ENCODE measurements at places on chromosomes 1 and 21.

GRCh38 chr21:18460979-18461378 lies 57.4 kb upstream of the TMPRSS15 start:
- DNase-seq = peak; percentile 67

- DNase-seq = no peak
Observed at GRCh38 chr21:36465478-36465877, 14.4 kb downstream of the CLDN14 start.

GRCh38 chr1:209104646-209105045 lies 478.9 kb upstream of the CAMK1G start:
- no peak for DNase-seq

- DNase-seq = no peak
Observed at GRCh38 chr21:41545500-41546359, 37.8 kb upstream of the TMPRSS2 start.

DNA sequence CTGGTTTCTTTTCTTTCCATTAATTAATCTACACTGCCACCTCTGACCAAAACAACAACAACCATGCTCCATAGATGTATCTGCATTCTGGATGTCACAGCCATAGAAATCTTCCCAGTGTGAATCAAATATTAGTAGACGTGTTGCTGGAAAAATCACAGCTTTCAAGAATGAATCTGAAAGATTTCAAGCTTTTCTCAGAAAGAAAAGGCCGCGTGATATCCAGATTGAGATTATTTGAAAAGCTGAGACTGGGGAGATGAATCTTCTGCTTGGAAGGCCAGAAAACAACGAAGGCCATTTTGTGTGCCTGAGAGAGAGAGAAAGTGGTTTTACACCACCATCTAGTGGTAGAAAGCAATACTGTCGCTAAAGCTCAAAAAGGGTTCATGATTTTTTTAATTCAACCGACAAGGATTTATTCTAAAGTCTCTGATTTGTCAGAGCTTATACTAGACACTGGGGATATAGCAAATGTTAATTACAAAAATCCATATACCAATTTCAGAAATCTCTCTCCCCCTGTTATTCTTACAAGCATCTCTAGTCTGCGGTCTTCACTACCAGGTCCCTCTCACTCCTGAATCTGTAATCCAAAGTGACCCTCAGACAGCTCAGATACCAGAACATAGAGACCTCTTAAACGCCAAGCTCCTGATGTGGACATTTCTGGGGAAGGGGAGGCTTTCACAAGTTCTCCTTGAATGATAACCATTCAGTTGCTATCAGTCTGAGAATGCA lies 87.5 kb upstream of the SGIP1 start:
- peak; percentile 22 for DNase-seq

DNA sequence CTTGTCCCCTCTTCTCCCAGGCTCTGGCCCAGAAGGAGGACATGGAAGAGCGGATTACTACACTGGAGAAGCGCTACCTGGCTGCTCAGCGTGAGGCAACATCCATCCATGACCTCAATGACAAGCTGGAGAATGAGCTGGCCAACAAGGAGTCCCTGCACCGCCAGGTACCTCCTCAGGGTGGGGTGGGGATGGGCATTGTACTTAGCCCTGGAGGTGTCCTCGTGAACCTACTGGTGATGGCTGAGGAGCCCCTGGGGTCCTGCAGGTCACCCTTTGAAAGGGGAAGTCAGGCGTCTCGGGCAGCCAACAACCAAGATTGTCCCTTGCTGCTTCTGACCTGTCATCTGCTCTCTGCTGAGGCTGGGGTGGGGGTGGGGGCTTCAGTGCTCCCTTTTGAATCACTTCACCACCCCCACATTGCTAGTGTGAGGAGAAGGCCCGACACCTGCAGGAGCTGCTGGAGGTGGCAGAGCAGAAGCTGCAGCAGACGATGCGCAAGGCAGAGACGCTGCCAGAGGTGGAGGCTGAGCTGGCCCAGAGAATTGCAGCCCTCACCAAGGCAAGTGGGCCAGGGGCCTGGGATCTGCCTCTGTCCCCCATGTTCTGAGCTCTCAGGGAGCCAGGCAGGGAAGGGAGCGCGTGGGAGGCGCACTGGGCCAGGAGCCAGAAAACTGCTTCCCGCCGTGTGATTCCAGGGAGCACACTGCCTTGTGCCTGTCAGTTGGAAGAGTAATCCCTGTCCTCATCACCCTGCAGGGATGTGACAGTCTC lies 19.7 kb downstream of the PPFIA4 start:
- DNase-seq = no peak

- no peak for DNase-seq
Observed at GRCh38 chr1:38919130-38919529, 22.5 kb downstream of the RHBDL2 start.

- no peak for DNase-seq
Observed at GRCh38 chr1:69076631-69077030, 491.1 kb upstream of the LRRC7 start.

GRCh38 chr21:22223385-22223784 lies 1225.2 kb downstream of the NCAM2 start:
- DNase-seq = no peak

GRCh38 chr1:91863498-91863897 lies 22.5 kb downstream of the TGFBR3 start:
- no peak for DNase-seq

GRCh38 chr1:33624991-33625870 lies 152.8 kb downstream of the ZSCAN20 start:
- no peak for DNase-seq

DNA sequence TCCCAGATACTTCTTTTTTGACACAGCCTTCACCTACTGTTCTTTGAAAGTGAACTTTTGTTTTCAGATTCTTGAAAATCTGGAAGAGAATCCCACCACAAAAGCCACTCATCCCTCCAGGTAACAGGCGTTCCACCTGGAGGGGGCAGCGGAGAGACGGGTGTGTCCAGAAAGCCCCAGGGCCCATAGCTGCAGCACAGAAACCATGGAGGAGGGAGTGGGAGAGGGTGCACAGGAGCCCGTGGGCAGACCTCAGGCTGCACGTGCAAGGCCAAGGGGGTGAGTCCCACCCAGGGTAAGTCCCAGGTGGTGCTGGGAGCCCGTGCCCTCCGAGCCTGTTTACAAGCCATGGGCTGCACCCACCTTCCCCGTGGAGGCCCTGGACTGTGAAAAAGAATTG lies 86.5 kb downstream of the PSMG1 start:
- no peak for DNase-seq

DNA sequence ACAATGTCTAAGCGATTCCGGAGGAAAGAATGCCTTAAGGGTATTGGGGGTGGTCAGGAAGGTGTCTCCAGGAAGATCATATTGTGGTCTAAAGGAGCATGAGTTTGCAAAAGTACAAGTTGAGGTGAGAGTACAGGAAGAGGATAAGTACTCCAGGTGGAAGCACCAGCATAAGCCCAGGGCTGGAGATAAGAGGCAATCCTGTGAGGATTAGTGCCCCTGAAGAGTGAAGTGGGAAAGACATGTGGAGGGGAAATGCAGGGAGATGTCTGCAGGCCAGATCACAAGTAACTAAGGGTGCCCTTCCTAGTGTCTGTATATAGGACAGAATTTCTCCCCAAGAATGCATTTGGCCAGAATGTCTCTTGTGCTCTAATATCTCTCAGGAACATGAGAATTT lies 188.3 kb upstream of the DPT start:
- no peak for DNase-seq

DNA sequence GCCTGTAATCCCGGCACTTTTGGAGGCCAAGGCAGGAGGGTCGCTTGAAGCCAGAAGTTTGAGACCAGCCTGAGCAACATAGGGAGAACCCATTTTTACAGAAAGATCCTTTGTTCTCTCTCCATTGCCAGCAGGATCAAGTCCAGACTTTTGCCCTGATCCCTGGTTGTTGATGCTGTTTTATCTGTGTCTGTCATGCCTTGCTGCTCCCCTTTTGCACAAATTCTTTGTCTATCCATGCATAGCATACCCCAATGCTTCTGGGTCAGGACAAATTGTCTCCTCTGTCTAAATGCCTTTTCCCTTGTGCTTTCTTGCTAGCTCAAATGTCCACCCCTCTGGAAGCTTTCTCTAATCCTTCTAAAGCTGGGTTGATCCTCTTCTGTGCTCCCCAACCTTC lies 25.3 kb upstream of the FAAH start:
- DNase-seq = no peak

DNA sequence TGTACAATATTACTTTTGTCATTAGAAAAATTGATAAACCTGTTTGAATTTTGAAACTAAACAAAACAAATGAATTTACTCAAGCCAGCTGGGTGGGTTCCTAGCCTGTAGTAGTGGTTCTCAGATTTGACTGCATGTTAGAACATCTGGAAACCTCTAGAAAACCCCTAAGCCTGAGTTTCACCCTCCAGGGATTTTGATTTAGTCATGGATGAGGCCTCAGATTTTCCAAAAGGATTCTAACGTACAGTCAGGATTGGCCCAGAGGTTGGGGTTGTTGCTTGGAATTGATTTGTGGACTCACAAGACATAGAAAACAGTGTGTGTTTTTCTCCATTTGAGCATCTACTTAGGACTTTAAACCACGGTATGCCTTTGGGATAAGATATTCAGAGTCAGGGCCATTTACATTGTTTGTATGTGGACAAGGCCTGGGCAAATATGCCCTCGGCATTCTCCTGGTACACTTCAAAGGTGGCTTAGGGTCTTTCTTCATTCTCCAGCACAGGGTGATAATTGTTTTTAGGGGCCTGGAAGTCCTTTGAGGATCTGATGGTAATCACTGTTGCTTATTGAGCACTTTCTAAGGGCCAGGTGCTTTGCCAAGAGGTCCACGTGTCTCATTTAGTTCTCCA lies 42.6 kb downstream of the ATP5PO start:
- no peak for DNase-seq

GRCh38 chr1:3914911-3915310 lies 14.8 kb upstream of the C1orf174 start:
- no peak for DNase-seq

GRCh38 chr1:12810691-12811408 lies 19.7 kb downstream of the PRAMEF1 start:
- DNase-seq = no peak

- DNase-seq = peak; percentile 74
Observed at GRCh38 chr1:197675583-197676208, 99.6 kb downstream of the DENND1B start.

GRCh38 chr1:19074361-19074901 lies 118.0 kb upstream of the IFFO2 start:
- DNase-seq = no peak

DNA sequence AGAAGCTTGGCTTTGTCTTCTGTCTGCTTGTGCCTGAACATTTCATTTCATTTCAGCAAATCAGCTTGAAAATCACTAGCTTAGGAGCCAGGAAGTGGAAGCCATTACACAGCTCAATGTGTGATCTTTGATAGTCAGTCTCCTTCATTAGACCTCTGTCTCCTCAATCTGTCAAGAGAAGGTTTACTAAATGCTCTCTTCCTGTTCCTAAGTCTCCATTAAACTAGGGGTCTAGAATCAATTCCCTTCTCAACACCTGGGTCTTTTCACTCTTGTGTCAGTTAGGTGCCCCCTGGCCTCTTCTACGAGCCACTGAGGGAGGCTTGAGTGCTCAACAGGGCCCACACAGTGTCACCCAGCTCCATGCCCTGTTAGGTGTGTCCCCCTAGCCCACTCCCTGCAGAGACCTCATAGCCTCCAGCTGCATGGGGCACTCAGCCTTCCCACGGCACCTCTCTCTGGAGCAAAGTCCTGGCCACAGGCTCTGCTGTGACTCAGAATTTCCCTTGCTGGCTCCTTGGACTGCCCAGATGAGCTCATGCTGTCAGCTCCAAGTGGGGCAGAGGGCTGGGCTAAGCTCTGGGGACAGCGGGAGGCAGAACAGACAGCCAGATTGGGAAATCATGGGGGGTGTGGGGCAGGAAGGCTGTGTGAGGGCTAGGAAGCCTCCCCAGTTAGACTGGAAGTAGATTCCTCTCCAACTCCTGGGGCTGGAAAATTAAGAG lies 115.7 kb upstream of the IPO9 start:
- DNase-seq = no peak

DNA sequence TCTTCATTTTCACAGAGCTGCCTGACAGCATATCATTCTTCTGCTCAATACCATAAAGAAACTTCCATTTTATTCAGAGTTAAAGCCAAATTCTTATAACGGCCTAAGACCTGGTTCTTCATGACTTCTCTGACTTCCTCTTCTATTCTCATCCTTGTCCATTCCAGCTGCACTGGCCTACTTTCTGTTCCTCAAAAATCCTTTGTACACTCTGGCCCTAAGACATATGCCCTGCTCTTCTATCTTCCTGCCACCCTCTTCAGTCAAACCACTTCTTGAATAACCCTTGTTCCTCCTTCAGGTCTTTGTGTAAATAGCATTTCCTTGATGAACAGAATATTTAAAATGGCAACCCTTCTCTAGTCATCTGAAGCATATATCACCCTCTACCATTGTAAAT lies 1338.7 kb upstream of the ADGRL2 start:
- no peak for DNase-seq

- no peak for DNase-seq
Observed at GRCh38 chr1:83034851-83035250, 964.1 kb downstream of the TTLL7 start.

GRCh38 chr21:29052224-29052623 lies 21.2 kb downstream of the CCT8 start:
- no peak for DNase-seq

GRCh38 chr21:26776310-26777021 lies 68.7 kb downstream of the ADAMTS1 start:
- no peak for DNase-seq

DNA sequence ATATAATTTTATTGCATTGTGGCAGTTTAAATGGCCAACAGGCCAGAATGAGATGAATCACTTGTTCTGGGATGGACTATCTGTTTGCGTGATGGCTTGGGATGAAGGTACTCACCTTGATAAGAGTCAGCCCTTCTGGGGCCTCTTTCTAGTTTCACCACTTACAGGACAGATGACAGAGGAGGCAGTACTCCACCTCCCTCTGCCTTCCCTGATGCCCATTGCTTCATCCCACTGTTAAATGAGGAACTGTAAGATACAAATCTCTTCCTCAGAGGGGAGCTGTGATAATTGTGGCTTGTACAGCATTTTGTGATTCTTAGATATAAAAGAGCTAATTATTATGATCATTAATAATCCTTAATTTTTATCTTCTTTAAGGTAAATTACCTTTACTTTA lies 3.7 kb upstream of the TCHH start:
- no peak for DNase-seq

DNA sequence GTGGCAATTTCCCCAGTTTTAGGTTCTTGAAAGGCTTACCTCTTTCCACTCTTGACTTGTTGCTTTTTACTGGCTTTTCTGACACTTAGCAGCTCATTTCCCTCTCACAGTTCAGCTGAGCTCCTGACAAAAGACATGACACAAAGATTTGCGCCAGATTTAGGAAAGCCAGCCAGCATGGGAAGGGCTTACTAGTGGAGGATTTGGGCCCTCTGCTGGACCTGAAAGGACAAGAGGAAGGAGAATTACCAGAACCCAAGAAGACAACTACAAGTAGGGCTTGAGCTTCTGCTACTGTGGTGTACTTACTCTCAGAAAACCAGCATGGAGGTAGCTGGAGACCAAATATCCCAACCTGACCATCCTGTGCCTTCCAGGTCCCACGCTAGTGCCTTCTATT lies 784.5 kb downstream of the BRINP3 start:
- no peak for DNase-seq
